ENCODE measurements at places on chromosomes 4 and X.

DNA sequence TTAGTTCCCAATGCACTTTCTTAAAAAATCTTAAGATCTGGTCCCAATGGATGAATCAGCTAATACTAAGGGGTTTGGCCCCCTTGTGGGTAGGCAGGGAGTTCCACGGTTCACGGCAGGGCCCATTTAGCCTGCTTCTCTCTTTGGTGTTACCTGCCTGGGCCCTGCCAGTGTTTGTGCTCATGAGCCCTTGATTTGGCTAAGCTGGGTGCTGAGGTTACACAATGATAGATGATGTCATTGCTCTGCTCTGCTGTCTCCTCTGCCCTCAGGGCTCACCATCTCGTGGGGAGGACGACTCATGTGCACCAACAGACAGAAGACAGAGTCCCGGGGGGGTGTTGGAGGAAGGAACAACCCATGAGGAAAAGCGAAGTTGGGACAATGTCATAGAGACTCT, 24.4 kb downstream of the RTL5 start:
- DNase-seq, result no peak

DNA sequence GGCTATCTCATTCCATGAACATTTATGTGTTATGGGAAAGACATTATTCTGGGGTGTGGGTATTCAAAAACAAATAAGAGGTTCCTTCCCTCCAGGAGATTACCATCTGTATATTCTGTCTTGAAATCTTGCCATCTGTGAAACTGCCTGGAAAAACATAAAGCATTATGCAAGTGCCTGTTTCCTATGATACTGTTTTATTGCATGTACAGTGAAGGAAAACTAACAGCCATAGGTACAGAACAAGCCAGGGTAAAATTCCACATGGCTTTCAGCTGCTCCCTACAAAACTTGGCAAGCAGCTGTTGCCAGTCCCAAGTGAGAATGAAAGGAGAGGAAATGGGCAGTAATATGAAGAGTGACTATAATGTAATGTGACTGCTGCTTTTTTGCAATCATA, 136.0 kb downstream of the GUCY2F start:
- no peak for DNase-seq

- DNase-seq, result peak; percentile 85
Observed at GRCh38 chr4:1746265-1746691, 25.0 kb downstream of the TACC3 start.

DNA sequence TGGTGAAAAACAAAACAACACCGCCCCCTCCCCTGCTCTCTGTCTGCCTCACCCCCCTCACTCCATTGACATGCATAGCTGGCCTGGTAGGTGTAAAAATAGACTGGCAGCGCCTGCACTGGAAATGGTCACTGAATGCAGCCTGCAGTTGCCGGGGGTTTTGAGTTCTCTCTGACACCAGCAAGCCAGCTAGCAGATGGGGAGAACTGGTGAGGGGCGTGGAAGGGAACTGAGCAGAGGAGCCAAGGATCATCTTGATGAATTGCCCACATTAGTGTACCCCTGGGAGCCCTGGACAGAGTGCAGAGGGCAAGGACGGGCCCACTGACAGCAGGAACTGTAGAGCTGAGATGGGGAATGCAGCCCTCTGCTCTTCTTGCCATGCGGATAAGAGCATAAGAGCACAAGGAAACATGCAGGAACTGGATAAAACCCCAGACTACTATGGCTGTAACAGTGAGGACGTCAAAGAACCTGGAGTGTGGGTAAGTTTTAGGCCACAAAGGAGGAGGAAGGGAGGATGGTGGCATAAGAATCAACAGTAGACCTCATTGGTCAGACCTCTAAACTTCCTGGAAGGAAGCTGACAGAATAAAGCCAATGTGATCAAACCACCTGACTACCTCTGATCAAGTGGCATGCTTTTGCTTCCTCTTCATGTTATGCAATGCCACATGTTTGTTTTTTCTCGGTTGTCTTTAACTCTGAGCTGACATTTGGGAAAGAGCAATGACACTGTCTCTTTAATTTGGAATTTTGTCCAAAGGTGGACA, 96.3 kb downstream of the ANK2 start:
- no peak for DNase-seq

GRCh38 chrX:16920075-16920474, 26.4 kb upstream of the REPS2 start:
- DNase-seq, result no peak

DNA sequence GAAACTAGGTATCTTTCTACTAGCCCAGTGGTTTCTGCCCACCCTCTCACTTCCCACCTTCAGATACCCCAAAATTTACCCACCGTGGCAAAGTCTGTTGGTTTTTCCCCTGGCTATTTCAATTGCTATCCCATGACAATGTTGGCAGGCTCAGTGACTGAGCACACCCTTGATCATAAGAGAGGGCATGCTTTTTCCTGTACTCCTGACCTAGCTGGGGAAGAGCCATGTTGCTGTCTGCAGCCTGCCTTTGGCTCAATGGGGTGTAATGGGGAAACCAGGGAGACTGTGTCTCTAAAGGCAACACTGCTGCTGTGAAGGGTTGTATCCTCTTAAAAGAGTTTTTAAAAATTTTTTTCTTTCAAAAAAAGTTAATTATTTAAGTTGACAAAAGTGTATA, 90.4 kb upstream of the CITED1 start:
- DNase-seq, result no peak

DNA sequence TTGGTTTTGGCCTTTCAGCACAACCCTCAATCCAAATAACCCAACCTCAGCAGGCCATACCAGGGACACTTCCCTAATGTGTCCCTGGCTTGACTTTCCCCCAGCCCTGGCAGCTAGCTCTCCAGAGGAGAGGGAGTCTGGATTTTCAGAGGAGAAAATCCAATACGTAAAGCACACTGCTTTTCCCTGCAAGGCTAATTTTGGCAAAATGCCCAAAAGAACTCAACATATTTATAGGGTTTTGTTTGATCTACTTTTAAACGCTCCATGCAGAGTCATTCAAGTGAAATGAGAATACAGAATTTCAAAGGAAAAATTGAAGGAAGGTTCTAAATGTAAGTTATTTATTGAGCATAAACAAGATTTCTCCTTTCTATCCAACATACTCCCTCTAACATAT, 167.2 kb downstream of the SH3KBP1 start:
- DNase-seq, result no peak

DNA sequence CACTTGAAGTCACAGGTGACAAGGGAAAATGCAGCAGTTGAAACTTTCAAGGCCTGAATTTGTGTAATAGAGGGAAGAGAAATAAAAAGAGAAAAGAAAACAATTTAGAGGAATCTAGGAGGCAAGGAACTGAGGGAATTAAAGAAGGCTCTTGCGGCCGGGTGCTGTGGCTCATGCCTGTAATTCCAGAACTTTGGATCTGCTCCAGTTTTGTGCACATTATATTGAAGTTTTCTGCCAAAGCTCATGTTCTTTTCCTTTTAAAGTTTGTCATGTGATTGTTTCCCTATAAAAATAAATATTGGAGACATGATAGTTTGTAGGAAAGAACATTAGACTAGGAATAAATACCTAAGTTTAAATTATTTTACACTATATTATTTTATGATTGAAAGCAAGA, 433.9 kb upstream of the CPEB2 start:
- no peak for DNase-seq

DNA sequence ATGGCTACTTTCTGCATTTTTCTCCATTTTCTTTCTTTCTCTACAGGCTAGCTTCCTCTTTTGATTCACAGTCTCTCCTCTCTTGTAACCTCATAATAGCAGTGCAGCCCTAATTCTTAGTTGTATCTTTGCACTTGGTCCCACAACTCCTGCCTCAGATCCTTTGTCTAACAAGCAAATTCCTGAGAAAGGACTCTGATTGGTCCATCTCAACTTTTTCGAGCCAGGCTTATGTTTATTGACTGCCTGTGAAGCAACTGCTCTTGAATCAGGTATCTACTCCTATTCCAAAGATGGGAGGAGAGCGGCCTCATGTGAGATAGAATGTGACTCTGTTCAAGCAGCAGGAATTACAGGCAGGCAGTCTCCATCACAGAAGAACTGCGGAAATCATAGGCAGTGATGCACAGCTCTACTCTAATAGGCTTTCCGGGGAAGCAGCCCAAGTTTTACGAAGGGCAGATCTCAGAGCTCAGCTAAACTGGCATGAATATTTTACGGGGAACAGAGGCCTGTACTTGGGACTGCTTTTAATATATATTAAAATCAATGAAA, 123.5 kb downstream of the GABRB1 start:
- DNase-seq, result no peak

DNA sequence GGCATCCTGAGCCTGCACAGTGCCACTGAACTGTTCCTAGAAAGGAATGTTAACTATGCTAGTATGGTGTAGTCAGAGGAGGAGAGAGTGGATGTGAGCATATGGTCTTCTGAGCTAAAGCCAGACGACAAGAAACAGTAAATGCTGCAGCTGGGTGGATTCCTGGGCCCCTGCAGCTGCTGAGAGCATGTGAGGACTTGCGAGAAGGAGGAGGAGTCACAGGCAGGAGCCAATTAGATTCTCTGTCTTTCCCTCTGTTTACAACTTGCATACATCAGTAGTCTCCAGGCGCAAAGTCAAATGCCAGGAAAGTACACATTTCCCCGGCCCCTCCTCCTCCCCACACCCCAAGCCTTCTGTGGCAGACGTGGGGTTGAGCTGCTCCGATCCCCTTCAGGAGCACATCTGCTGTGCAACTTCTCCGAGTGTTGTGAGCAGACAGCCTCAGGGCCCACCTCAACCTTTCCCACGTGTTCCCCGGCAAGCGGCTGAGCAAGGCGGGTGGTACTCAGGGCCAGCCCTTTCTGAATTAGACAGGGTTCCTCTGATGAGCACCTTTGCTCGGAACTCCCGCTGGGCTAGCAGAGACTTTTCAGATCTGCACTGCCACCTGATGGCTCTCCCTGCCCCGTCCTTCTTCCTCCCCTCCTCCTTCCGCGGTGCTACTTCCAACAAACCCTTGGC, 108.7 kb upstream of the ATP6AP2 start:
- no peak for DNase-seq

GRCh38 chr4:163048447-163048846, 118.2 kb downstream of the NAF1 start:
- DNase-seq, result peak; percentile 20

- DNase-seq, result no peak
Observed at GRCh38 chr4:130053723-130054122, 957.8 kb downstream of the C4orf33 start.

All from hematopoietic multipotent progenitor cell (in vitro differentiated cells).